Omental fat pad (tissue), 4 donors: ENCODE measurements at places on chromosomes 5 and 9. TPM values are rescaled to one million over a fixed set of nuclear protein-coding genes. Genes with fewer than 3 reads are reported as not detected.

DNA sequence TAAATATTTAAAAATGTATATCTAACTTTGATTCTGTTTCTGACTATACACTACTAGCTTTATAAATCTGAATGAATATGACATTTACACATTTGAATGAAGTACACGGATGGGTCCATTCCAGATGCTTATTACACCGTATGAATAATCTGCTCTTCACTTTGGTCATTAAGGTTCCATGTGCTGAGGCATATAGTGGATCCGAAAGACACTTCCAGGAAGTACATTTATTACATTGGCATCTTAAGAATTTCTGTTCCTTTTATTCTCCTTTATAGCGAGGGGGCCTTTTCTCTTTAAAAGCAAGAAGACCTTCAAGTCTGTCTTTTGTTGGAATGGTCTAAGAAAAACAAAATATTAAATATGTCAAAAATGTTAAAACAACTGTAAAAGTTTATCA lies 147.6 kb downstream of the AUH start:
- no peak for DNase-seq

GRCh38 chr9:30058463-30058862 lies 2326.0 kb upstream of the ACO1 start:
- no peak for DNase-seq

GRCh38 chr5:135705141-135705631 lies 126.4 kb upstream of the CXCL14 start:
- no peak for DNase-seq

INPP5E gene
- total RNA-seq = 7.7 TPM

DNA sequence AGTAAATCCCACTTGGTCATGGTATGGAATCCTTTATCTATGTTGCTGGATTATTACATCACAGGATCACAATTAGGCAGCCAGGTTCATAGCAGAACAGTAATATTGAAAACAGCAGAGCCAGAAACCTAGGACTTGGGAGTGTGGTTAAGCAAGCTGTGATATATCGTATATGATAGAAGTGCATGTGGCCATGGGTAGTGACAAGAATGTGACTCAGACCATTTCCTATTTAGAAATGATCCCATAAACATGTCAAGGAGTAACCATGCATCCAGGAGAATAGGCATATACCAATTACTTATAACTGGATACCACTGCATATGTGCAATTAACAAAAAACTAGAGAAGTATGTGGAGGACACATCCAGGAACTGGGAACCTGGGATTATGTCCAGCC lies 31.2 kb downstream of the AMBP start:
- no peak for DNase-seq

RIGI gene
- total RNA-seq = 29.5 TPM

WDR38 gene
- total RNA-seq = not detected

DNA sequence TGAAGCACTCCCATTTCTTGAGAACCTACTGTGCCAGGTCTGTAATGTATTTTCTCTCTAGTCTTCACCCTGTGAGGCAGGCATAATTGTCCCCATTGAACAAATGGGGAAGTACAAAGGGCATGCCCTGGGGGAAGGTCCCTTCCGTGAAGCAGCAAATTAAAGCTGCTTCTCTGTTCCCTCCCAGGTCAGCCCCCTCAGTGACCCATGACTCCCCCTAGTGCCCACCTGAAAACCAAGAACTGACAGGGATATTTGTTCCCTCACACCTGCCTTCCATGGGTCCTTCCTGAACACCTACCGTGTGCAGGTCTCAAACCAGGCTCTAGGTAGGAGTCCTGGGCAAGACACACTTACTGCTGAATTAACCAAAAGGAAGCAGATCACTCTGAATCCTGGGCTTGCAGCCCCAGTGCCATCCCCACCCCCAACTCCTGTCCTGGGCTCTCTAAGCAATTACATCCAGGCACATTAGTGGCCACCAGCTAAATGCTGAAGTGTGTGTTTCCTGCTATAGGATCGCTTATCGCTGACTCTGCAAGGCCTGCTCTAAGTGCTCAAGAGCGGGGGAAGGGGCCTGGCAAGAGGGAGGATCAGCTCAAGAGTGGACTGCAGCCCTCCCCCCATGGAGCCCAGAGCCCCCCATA lies 254.8 kb downstream of the CDK5RAP2 start:
- DNase-seq = no peak

NSA2 gene
- 91.0 TPM for total RNA-seq

ADGRD2 gene
- not detected for total RNA-seq

IL33 gene
- 60.2 TPM for total RNA-seq

DNA sequence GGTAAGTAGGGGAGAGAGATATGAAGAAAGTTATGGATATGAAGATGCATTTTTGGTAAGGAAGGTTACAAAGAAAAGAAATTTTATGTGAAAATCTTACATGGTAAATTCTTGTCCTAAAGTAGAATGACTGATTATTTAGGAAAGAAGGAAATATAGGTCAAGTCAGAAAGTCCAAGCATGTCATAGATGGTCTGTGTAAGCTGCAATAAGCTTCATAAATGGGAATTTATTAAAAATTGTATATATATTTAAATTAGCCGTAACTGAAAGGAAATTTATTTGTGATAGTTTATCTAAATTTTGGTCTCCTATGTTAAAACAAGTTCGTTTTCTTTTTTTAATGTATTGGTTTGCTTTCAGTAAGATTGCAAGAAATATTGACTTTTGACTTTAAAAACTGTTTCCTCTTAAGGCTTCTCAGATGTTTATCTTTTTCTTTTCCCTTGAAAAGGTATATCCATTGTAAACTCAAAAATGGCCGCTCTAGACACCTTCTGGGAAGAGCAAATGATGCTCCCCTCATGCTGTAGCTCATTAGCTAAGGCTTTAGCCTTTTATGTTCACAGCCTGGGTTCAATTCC lies 46.8 kb upstream of the HAPLN1 start:
- no peak for DNase-seq

DNA sequence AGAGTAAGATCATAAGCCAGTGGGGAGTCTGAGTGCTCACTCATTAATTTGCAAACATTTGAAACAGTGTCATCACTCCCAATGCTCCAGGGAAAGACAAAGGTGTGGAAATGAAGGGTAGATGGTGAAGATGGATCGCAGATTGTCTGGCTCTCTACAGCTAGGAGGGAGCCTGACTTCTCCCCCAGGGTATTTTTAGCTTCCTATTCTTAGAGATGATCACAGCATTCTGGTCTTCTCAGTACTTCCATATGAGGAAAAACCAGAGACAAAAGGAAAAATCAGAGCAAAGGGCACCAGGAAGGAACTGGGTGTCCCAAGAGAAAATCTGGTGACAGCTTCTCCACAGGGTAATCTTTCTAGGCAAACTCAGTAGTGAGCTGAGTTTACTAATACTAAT lies 401.9 kb upstream of the GRIA1 start:
- no peak for DNase-seq

DNA sequence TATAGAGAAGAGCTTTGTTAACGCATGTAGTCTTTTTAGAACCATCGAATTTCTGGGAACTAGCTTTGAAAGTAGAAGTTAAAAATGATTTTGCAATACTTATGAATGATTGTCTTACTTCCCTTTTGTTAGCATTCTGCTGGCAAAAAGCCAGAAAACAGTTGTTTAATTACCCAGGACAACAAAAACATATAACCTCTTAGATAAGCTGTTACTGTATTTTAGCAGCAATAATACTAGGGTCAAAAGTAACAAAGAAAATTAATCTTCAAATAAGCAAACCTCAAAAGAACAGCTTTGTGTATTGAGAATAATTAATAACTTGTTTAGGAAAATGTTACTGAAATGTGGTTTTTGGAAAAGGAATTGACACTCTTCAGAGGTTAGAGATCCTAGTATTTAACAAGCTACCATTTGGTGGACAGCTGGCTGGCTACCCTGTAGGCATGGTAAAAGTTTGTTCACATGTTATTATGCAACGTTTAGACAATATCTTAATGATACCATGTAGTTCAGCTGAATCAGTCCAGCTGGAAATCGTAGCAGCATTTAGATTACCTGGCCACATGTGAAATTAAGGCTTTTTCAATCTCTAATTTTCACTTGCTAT lies 3.8 kb downstream of the FGF10 start:
- no peak for DNase-seq

SLC6A3 gene
- 0.60 TPM for total RNA-seq

GPRIN1 gene
- total RNA-seq = 1.9 TPM

TNFSF8 gene
- 7.0 TPM for total RNA-seq

DNA sequence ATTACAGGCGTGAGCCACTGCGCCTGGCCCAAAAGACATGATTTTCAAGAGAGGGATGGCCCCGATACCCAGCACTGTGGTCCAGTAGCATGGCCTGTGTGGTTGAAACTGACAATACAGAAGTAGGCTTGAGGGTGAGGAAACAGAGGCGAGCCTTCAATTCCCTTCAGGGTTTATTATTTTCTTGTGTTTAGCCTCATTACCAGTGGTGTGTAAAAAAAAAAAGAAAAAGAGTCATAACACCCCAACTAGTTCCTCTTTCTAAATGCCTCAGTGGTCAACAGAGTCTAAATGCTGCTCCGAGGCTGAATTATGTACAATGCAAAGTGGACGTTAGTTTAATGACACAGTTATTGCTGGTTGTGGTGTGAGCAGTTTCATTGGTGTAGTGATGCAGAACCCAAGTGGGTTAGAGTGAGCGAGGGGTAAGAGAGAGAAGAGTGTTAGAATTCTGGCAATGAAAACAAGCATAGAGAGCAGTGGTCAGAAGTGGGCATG lies 58.8 kb downstream of the SNX30 start:
- DNase-seq = no peak

SLC4A9 gene
- total RNA-seq = 0.19 TPM
